Non-pigmented ciliary epithelial cell (primary cell): ENCODE measurements at places on chromosomes 6 and 20.

DNA sequence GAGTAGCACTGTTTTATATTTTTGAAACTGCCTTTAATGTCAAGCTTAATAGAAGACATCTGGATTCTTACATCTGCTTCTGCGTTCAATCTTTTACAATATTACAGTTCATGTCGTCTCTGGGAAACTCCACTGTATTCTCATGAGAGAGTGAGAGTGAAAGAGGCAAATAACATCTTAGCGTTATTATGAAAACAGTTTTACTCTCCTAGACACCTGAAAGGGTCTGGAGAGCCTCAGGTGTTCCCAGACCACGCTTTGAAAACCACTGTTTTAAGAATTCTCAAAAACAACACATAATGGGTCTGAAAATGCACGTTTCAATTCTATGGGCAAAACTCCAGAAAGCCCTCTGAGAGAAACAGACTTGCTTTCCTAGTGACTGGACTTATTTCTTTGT lies 63.3 kb downstream of the ARHGAP18 start:
- no peak for DNase-seq

GRCh38 chr6:165049362-165049761 lies 260.0 kb downstream of the C6orf118 start:
- no peak for DNase-seq

DNA sequence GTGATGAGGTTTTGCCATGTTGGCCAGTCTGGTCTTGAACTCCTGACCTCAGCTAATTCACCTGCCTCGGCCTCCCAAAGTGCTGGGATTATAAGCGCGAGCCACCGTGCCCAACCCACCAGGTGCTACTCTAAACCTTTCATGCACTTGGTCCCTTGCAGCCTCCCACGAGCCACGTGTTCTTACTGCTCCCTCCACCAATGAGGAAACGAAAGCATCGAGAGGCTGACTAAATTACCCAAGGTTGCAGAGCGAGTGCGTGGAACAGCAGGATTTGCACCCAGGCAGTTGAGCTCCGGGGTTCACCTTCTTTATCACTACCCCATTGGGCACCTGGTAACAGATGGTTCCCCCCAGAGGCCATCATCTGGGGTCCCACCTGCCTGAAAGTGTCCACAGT lies 208.3 kb downstream of the LY86 start:
- DNase-seq = no peak

- no peak for DNase-seq
Observed at GRCh38 chr6:109174916-109175315, 79.6 kb downstream of the CEP57L1 start.

DNA sequence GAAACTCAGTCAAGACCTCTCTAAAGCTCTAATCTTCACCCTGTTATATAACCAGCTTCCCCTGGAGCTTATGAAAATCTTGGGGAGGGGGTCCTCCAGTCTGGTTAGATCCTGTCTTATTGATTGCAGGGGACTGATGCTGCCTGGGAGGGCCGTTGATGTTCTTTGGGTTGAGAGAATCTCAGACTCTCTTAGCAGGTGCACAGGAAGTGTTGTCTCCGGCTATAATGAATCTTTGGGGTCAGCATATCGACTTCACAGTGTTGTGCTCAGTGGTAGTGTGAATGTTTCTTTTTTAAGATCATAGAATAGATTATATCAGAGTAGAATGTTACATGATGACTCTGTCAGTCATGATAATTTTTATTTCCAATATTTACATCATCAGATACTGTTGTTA lies 2.8 kb upstream of the ECI2 start:
- DNase-seq = no peak

DNA sequence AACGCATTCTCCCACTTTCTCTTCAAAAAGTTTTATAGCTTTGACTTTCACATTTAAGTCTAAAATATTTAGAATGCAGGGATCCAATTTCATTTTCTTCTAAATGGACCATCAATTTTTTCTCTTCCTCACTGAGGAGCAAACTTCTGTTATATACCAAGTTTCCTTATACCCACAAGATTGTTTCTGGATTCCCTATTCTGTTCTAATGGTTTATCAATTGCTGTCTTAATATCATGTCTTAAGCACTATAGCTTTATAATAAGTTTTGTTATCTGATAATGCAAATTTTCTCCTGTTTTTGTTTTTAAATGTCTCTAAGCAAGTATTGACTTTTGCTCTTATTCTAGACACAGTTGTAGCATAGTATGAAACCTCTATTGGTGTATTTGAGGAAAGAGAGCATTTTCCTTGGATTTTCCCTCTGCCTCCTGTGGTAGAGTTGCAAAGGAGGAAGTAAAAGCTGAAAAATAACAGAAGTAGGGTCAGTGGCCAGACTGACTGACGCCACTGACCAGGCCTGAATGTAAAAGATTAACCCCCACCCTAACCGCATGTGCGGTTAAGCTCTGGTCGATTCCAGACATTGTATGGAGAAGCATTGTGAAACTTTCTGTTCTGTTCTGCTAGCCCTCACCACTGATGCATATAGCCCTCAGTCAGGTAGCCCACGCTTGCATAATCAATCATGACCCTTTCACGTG lies 40.3 kb downstream of the GPX5 start:
- no peak for DNase-seq

DNA sequence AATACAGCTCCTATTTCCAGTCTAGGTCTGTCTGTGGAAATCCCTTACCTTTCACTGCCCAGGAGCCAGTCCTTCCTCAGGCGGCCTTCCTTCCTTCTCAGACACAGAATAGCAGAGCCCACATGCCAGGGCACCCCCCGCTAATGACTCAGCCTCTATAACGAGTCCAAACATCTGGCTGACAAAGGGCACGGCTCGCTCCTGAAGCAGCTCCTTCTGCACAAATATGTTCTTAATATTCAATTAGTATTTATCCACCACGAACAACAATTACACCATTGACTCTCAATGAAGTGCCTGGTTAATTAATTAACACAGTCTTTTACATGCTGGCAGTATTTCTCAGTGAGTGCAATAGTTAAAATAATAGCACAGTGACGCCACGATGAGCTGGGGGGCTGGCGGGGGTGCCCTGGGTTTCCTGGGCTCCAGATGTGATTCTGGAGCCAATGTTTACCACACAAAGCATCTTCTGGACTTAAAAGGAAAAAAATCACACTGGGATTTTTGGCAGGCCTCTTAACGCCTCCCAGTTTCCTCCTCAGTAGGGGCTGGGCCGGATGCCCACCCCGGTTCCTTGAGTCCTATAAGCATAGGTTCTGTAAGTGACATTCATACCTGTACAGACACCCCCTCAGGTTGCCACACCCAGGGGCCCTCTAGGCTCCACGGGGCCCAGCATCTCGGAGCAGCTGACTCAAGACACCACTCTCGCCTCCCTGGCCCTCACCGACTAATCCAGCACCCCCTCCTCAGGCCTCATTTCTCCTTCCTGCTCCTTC lies 158.6 kb upstream of the MLN start:
- DNase-seq = no peak

DNA sequence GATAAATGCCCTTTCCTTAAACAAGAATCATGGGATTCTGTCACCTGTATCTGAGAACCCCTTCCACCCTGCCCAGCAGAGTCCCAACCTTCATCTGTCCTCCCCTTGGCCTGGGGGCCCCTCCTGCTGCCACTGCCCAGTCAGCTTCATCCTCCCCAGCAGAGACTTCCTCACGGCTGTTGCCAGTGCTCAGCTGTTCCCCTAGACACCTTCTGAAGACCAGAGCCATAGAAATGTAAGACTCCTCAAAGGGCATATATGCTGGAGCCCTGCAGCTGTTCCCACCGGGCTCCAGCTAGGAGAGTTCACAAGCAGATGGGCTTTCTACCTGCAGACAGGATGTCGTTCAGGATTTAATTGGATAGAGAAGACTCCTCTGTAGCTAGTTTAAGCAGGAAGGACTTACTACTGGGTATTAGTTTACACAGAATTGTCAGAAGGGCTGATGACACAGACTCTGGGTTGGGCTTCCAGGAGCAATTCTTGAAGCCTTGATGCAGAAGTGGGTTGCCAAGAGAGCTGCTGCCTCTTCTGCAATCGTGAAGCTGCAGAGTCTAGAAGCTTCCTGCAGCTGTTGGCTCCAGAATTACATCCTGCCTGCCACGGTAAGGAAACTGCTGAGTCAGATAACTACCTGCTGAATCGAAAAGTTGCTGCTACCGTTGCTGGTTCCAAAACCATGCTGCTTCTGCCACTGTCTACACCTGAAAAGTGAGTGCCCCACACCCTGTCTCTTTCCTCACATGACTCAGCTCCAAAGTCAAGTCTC lies 57.1 kb upstream of the MLN start:
- no peak for DNase-seq

DNA sequence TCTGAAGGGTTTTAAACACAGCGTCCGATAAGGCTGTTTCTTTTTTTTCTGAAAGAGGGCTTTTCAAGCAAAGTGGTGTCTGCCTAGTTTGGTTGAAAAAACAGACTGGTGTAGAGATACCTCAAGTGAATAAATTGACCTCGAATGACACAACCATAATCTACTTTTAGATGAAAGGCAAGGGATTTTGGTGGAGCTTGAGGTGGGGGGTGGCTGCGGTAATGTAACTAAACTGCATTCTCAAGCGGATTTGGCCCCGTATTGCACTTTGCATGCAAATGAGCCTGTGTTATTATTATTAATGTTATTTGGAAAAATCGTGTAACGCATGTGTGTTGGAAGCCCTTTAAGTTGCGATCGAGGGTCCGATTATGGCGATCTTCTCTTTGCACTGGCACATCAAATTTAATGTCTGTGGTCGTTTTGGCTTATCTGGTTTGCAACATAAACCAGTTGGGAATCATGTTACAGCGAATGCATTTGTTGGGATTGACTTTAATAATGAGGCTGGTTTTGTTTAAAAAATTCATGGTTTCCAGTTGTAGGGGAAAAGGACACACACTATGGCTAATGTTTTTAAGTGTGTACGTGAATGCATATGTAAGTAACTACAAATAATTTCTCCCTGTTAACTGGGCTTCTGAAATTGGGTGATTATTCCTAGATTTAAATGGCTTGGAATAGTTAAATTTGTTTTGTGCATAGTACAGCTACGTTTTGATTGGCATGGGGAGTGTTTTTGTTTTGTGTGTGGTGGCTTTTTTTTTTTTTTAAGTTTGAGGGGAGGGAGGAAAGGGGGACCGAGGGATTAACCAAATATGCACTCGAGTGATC lies 1.0 kb downstream of the JARID2 start:
- no peak for DNase-seq

DNA sequence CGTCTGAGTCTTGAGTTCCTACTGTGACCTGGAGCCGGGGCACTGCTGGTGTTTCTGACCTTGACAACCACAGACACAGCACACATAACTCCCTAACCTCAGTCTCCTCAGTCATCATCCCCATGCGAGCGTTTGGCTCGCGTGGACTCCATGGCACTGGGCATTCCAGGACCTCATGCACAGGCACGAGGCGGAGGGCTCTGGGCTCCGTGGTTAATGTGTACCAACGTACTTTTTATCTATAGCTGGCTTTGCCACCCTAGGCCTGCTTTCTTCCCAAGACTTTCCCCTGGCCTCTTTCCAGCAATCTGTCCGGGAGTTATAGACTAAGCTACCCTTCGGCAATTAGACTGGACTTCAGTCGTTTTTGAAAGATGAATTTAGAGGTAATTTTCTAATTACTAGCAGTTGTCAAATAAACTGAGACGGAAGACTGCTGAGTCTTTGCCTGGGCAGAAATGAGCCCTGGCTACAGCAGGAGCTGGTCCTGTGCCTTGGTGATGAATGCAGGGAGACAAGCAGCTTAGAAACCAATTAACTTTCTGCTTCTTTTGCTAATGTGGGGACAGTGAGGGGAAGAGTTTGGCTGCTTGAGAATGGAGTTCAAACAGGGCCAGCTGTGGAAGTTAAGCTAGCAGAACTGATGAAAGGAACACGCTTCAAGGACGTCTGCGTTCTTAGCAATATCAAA lies 16.1 kb upstream of the CTCFL start:
- DNase-seq = no peak

DNA sequence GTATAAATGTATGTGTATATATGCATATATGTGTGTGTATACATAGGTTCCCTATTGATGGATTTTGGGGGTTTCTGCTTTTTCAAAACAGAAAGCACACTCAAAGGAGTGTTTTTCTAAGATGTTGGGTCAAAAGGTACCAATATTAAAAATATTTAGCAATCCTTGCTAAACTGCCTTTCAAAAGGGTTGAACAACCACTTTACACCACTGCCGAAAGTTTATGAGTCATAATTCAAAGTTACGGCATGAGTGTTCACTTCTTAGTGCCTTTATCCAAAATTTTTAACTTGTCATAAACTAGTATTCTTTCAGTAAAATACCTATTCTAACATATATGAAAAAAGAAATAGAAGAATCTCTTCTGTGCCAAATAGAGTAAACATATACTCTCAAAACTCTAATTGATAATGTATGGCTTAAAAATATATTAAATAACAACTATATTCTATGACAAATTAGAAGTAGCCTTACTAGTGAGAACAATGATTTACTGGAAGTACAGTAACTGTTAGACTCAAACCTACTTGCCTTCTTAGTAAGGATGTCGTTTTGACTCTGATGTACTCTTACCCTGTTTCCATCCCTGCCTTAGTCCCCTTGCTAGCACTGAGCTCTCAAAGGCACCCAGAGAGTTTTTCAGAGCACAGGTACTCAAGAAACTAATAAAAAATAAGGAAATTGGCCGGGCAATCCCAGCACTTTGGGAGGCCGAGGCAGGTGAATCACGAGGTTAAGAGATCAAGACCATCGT lies 136.1 kb downstream of the INSM1 start:
- no peak for DNase-seq

- DNase-seq = no peak
Observed at GRCh38 chr6:1997702-1998101, 247.7 kb downstream of the GMDS start.

DNA sequence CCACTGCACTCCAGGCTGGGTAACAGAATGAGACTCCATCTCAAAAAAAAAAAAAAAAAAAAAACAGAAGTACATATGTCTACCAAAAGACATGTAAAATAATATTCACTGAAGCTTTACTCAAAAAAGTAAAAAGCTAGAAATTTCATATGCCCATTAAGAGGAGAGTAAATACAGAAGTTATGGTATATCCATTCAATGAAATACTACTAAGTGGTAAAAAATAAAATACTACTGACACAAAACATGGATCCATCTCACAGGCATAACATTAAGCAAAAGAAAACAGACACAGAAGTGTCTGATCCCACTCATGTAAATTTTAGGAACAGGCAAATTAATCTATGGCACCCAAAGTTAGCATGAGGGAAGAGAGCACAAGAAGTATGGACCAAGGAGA lies 52.6 kb downstream of the TASP1 start:
- no peak for DNase-seq
